Esophagus muscularis mucosa (tissue), 4 donors: ENCODE measurements at places on chromosomes 2 and 18. TPM values are rescaled to one million over a fixed set of nuclear protein-coding genes. Genes with fewer than 3 reads are reported as not detected.
A peak's percentile ranks its signal among the peaks of the same experiment; 100 is the strongest.

GRCh38 chr2:130756053-130756873 is 923 bp downstream of the AMER3 start:
- H3K27ac ChIP-seq, result no peak overlapping the region
- peak; percentile 66 for DNase-seq
- H3K27me3 ChIP-seq, result peaks cover 93% of the 10 kb centered on the region
- peaks cover 4% of the 10 kb centered on the region for H3K4me1 ChIP-seq

GRCh38 chr2:181203412-181203811 is 223.0 kb downstream of the UBE2E3 start:
- H3K27ac ChIP-seq, result no peak overlapping the region
- no peak overlapping the region for H3K4me3 ChIP-seq
- no peaks in the 10 kb centered on the region for H3K4me1 ChIP-seq

DNA sequence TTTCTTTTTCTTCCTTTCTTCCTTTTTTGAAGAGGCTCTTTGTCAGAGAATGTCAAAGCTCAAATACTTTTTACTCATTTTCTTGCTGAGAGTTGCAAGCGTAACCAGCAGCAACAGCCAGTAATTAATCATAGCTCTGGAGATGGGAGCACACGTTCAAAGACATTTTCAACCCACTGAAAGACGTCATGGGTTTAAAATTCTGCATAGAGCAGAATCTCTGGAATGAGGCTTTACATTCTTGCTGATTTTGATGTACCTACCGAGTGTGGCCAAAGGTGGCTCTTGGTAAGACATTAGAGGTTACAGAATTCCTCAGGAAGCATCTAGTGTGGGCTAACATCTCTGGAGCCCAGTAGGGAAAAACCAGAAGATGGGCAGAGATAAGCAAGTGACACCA is 292.5 kb downstream of the MTX2 start:
- H3K4me1 ChIP-seq, result no peaks in the 10 kb centered on the region
- no peak overlapping the region for H3K27ac ChIP-seq
- H3K36me3 ChIP-seq, result no peaks in the 10 kb centered on the region
- no peak for DNase-seq

DNA sequence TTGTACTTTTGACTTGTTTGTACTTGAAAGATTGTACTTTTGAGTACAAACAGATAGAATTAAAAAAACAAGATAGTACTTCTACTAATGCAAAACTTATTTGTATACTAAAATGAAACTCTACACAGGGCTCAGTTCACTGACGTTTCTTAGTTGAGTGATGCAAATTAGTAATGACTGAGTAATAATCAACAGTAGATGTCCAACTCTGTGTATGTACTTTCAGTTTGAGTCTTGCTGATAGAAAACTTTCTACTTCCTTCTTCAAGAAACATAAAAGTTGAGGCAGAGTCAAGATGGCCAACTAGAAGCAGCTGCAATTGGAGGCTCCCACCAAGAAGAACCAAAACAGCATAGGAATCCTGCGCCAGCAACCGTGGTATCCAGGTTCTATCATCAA is 585.0 kb downstream of the NR4A2 start:
- no peak overlapping the region for H3K4me3 ChIP-seq
- H3K4me1 ChIP-seq, result no peaks in the 10 kb centered on the region
- H3K36me3 ChIP-seq, result no peaks in the 10 kb centered on the region
- no peak overlapping the region for H3K27ac ChIP-seq
- no peaks in the 10 kb centered on the region for H3K27me3 ChIP-seq
- DNase-seq, result no peak

DNA sequence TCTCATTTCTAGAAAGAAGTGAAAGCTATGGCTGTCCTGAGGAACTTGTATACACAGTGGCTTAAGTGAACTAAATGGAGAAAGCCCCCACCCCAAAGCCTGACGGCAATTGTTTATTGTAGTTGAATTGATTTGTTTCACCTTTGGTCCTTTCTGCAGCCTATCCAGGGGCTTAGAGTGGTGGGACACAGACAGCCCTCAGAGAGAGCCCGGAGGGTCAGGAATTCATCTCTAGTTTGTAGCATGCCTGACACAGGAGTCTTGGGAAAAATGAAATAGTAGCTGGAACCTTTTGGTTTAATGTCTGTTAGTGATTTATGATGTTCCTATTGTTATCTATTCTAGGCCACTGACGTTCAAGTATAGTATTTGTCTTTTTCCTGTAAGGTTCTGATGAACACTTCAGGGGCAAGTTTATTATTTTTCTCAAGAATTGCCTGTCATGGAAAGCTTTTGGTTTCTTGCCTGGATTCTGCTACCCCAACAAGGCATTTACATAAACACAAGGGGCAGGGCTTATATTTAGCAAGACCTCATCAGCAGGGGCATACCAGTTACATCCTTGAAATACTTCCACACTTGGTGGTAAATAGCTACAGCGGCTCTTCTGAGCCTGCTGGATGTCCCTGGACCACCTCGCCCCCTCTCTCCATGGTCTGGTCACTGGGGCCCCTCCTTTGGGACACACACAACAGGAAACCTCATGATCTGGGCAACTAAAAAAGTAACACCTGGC is 44.4 kb downstream of the KCNE4 start:
- H3K4me1 ChIP-seq, result peaks cover 10% of the 10 kb centered on the region
- no peak for DNase-seq
- H3K27ac ChIP-seq, result peak overlapping the region; percentile 32

DNA sequence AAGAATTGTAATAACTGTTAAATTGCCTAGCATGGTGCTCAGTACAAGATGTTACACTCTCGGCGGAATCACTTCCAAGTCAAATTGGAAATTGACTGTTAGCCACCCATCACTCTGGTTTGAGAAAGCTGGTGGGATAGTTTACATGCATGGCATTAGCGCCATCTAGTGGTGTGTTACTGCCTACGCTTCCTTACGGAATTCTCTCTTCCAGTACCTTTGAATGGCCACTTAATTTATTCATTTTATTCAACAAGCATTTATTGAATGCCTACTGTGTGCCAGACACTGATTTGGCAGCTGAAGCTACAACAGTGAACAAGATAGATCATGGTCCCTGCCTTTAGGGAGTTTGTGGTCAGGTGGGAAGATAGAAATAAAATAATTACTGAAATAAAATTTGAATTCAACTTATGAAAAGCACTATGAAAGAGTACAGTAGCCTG is 171.2 kb downstream of the TMEM247 start:
- H3K27ac ChIP-seq, result no peak overlapping the region
- no peaks in the 10 kb centered on the region for H3K27me3 ChIP-seq
- no peaks in the 10 kb centered on the region for H3K36me3 ChIP-seq
- no peak for DNase-seq

- H3K27ac ChIP-seq, result no peak overlapping the region
- peaks cover 17% of the 10 kb centered on the region for H3K27me3 ChIP-seq
- no peaks in the 10 kb centered on the region for H3K4me1 ChIP-seq
- no peaks in the 10 kb centered on the region for H3K36me3 ChIP-seq
- no peak for DNase-seq
- H3K4me3 ChIP-seq, result no peak overlapping the region
Measured at GRCh38 chr2:127618551-127619202, 27.3 kb upstream of the GPR17 start.

- no peaks in the 10 kb centered on the region for H3K27me3 ChIP-seq
- H3K4me1 ChIP-seq, result no peaks in the 10 kb centered on the region
- H3K27ac ChIP-seq, result no peak overlapping the region
- no peak for DNase-seq
- no peak overlapping the region for H3K4me3 ChIP-seq
Measured at GRCh38 chr2:118723394-118723793, 124.1 kb downstream of the EN1 start.

GRCh38 chr18:37567061-37567993 is 1.7 kb upstream of the CELF4 start:
- H3K27me3 ChIP-seq, result peaks cover 50% of the 10 kb centered on the region
- no peaks in the 10 kb centered on the region for H3K36me3 ChIP-seq
- DNase-seq, result no peak
- H3K4me1 ChIP-seq, result peaks cover 23% of the 10 kb centered on the region
- peak overlapping the region; percentile 58 for H3K4me3 ChIP-seq

- H3K27ac ChIP-seq, result no peak overlapping the region
- H3K4me3 ChIP-seq, result no peak overlapping the region
- H3K27me3 ChIP-seq, result no peaks in the 10 kb centered on the region
Measured at GRCh38 chr2:56369316-56369715, 185.5 kb downstream of the CCDC85A start.

GRCh38 chr2:58891828-58892377 is 650.8 kb upstream of the FANCL start:
- DNase-seq, result no peak
- no peak overlapping the region for H3K4me3 ChIP-seq
- no peaks in the 10 kb centered on the region for H3K36me3 ChIP-seq
- H3K4me1 ChIP-seq, result no peaks in the 10 kb centered on the region

DNA sequence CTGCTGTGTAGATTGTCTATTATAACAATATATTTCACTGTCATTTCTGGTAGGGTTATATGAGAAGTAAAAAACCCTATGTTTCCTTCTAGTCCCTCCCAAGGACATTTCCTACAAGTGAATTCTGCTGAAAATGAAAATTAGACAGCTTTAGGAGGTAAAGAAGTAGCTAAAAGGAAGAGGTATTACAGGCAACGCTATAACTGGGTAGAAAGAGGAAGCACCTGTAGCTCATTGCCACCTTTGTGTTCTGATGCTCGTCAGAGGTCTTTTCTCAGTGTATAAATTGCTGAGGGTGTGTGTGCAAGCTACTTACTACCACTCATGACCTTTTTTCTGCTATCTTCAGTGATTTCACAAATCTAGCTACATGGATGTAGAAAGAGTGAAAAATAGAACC is 1.4 kb downstream of the DNAJC10 start:
- peaks cover 24% of the 10 kb centered on the region for H3K36me3 ChIP-seq
- H3K27ac ChIP-seq, result no peak overlapping the region
- peaks cover 27% of the 10 kb centered on the region for H3K4me1 ChIP-seq
- no peaks in the 10 kb centered on the region for H3K27me3 ChIP-seq

- H3K4me3 ChIP-seq, result no peak overlapping the region
- H3K27ac ChIP-seq, result no peak overlapping the region
- H3K27me3 ChIP-seq, result no peaks in the 10 kb centered on the region
Measured at GRCh38 chr2:196259507-196260481, 88.4 kb upstream of the STK17B start.

GRCh38 chr2:104733226-104733943 is 120.5 kb upstream of the POU3F3 start:
- peak; percentile 68 for DNase-seq
- no peak overlapping the region for H3K27ac ChIP-seq
- H3K27me3 ChIP-seq, result peaks cover 8% of the 10 kb centered on the region
- H3K4me1 ChIP-seq, result no peaks in the 10 kb centered on the region
- no peak overlapping the region for H3K4me3 ChIP-seq

GRCh38 chr2:8307606-8308180 is 374.2 kb upstream of the ID2 start:
- H3K4me3 ChIP-seq, result no peak overlapping the region
- H3K4me1 ChIP-seq, result peaks cover 36% of the 10 kb centered on the region
- no peaks in the 10 kb centered on the region for H3K27me3 ChIP-seq
- H3K27ac ChIP-seq, result no peak overlapping the region
- H3K36me3 ChIP-seq, result no peaks in the 10 kb centered on the region

DNA sequence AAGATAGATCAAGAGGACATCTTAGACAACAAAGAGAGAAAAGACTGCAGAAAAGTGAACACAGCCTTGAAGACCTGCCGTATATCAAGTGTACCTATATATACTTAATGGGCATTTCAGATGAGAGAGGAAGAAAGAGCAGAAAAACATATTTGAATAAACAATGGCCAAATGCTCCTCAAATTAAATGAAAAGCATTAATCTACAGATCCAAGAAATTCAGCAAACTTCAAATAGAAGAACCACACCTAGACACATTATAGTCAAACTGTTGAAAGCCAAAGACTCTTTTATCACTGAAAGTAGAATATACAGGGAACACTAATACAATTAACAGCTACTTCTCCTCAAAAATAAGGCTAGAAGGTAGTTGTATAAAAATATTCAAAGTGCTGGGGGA is 18.7 kb upstream of the TTL start:
- no peaks in the 10 kb centered on the region for H3K27me3 ChIP-seq
- no peaks in the 10 kb centered on the region for H3K4me1 ChIP-seq
- no peak overlapping the region for H3K27ac ChIP-seq

GRCh38 chr2:45743531-45744396 is 92.3 kb downstream of the PRKCE start:
- no peaks in the 10 kb centered on the region for H3K27me3 ChIP-seq
- no peak overlapping the region for H3K4me3 ChIP-seq
- H3K36me3 ChIP-seq, result no peaks in the 10 kb centered on the region
- peaks cover 35% of the 10 kb centered on the region for H3K4me1 ChIP-seq
- no peak for DNase-seq

DNA sequence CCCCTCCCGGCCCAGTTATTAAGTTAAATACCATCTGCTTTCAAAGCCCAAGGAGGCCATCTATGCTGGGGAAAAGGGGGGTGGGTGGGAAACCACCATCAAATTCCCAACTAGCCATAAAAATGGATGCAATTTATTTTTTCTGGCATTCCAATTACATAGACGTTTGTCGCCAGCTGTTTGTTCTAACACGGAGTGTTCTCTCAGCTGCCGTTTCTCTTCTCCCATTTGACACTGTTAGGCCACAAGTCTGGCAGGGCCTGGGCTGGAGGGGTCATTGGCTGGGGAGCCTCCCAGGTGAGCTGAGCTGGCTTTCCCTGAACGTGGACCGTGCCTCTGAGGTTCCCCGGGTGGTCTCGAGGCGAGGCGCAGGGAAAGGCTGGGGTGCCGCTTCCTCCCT is 16.6 kb downstream of the ATOH8 start:
- peak overlapping the region; percentile 80 for H3K27ac ChIP-seq
- peaks cover 92% of the 10 kb centered on the region for H3K4me1 ChIP-seq
- peaks cover 57% of the 10 kb centered on the region for H3K36me3 ChIP-seq
- no peak overlapping the region for H3K4me3 ChIP-seq

DNA sequence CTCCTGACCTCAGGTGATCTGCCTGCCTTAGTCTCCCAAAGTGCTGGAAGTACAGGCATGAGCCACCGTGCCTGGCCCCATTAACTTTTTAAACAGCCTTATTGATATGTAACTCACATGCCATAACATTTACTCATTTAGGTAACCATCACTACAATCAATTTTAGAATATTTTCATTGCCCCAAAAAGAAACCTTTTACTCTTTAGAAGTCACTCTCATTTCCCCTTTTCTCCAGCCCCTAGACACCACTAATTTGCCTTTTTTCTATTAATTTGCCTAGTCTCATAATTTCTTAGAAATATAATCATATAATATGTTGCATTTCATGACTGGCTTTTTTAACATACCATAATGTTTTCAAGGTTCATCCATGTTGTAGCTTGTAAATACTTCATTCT is 57.2 kb upstream of the TACR1 start:
- no peak overlapping the region for H3K27ac ChIP-seq
- DNase-seq, result no peak
- H3K27me3 ChIP-seq, result no peaks in the 10 kb centered on the region
- no peak overlapping the region for H3K4me3 ChIP-seq

- H3K27me3 ChIP-seq, result no peaks in the 10 kb centered on the region
- no peak overlapping the region for H3K27ac ChIP-seq
- no peaks in the 10 kb centered on the region for H3K36me3 ChIP-seq
- no peak overlapping the region for H3K4me3 ChIP-seq
- no peak for DNase-seq
Measured at GRCh38 chr2:57711991-57712390, 334.6 kb upstream of the VRK2 start.

The ACTG2 gene
- total RNA-seq, result 4,013 TPM

The ASAP2 gene
- 21.9 TPM for total RNA-seq

The NBEAL1 gene
- total RNA-seq, result 20.5 TPM

The CNTNAP5 gene
- not detected for total RNA-seq

The VWA3B gene
- total RNA-seq, result not detected

The M1AP gene
- 0.17 TPM for total RNA-seq

The SNED1 gene
- total RNA-seq, result 7.3 TPM
